ENCODE measurements at places on chromosomes 1 and 21.

DNA sequence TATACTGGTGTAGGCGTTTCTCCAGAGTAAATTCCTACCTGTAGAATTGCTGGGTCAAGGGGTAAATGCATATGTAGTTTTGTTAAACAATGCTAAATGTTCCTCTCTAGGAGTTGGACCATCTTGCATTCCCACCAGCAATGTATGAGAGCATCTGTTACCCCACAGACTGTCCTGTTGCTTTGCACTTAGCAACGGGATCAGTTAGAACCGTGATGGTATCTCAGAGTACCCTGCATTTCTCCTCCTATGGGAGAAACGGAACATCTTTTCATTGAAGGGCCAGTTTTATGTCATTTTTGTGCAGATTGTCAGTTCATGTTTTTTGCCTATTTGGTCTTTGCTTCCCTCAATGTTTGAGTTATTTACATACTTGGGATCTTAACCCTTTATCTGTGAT lies 18.0 kb upstream of the RIPPLY3 start:
- DNase-seq: no peak

DNA sequence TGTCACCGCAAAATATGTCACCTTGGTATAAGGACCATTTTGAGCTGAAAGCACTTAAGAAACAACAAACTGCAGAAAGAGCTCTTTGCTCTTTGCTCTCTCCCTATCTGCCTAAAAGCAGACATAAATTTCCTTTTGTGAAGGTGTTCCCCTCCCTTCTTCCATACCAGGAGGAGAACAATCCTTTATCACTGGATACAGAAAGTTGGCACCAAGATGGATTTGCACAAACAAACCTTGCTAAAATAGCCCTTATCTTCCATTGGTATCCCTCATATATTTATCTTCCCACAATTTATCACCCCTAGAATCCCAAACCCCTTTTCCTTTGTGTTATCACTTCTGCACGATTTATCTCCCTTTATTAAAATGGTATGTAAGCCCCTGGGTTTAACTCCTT lies 51.4 kb downstream of the DPYD start:
- DNase-seq: no peak

GRCh38 chr1:115476616-115477015 lies 138.6 kb upstream of the NGF start:
- DNase-seq: no peak

GRCh38 chr1:47732489-47732888 lies 264.7 kb downstream of the TRABD2B start:
- DNase-seq: no peak

- peak; percentile 54 for DNase-seq
Observed at GRCh38 chr1:15090373-15090772, 63.2 kb upstream of the TMEM51 start.

- DNase-seq: no peak
Observed at GRCh38 chr1:236689713-236690569, 3.6 kb downstream of the ACTN2 start.

GRCh38 chr1:51518033-51518585 lies 957 bp downstream of the EPS15 start:
- peak; percentile 24 for DNase-seq
